ENCODE measurements at places on chromosomes 16 and 17.

DNA sequence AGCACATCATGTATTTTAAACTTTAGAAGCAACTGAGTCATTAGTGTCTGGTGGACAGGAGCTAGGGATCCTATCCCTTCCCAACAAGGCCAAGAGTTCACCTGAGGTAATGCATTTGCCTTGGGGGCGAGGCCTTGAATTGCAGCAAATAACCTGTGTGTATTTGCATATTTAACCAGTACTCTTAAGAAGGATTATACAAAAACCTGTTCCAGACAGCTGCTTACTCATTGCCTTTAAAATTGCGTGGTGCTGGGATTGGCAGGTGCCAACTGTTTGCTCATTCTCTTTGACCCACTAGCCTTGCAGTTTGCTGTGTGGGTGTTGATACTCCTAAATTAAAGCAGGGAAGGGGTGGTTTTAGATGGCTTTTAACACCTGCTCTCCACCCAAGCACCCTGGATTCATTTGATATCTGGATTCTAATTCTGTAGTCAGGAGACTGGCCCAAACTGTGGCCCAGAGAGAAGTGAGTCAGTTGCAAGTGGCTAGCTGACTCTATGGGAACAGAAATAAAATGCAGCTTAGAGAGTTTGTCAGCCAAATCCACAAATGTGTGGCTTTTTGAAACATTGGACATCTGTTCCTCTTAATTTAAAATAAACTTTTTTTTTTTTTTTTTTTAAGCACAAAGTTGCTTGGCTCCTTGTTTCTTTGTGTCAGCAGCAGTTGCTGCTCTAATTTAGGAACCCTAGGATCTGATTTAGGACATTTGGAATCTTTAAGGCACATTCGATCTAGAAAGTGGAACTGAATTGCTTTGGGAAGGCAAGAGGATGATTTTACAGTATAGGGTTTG, 46.9 kb downstream of the TUBD1 start:
- peaks cover 19% of the 10 kb centered on the region for H3K36me3 ChIP-seq
- peak overlapping the region; percentile 97 for H3K27ac ChIP-seq
- H3K27me3 ChIP-seq, result no peaks in the 10 kb centered on the region
- peaks cover 45% of the 10 kb centered on the region for H3K4me1 ChIP-seq
- H3K4me3 ChIP-seq, result peak overlapping the region; percentile 74
- no peak for DNase-seq

GRCh38 chr17:49972486-49973270, 3.7 kb downstream of the DLX4 start:
- H3K27me3 ChIP-seq, result peaks cover 91% of the 10 kb centered on the region
- no peak for DNase-seq
- H3K36me3 ChIP-seq, result peaks cover 2% of the 10 kb centered on the region
- peak overlapping the region; percentile 65 for H3K4me3 ChIP-seq
- peaks cover 20% of the 10 kb centered on the region for H3K4me1 ChIP-seq

GRCh38 chr16:4328046-4328781, 12.3 kb downstream of the GLIS2 start:
- H3K27me3 ChIP-seq, result no peaks in the 10 kb centered on the region
- DNase-seq, result no peak
- H3K4me3 ChIP-seq, result peak overlapping the region; percentile 74
- H3K4me1 ChIP-seq, result peaks cover 20% of the 10 kb centered on the region

GRCh38 chr16:72060405-72060804, 2.6 kb upstream of the HPR start:
- no peak overlapping the region for H3K4me3 ChIP-seq
- H3K27ac ChIP-seq, result no peak overlapping the region
- peaks cover 3% of the 10 kb centered on the region for H3K36me3 ChIP-seq
- no peak for DNase-seq
- H3K27me3 ChIP-seq, result peaks cover 3% of the 10 kb centered on the region

DNA sequence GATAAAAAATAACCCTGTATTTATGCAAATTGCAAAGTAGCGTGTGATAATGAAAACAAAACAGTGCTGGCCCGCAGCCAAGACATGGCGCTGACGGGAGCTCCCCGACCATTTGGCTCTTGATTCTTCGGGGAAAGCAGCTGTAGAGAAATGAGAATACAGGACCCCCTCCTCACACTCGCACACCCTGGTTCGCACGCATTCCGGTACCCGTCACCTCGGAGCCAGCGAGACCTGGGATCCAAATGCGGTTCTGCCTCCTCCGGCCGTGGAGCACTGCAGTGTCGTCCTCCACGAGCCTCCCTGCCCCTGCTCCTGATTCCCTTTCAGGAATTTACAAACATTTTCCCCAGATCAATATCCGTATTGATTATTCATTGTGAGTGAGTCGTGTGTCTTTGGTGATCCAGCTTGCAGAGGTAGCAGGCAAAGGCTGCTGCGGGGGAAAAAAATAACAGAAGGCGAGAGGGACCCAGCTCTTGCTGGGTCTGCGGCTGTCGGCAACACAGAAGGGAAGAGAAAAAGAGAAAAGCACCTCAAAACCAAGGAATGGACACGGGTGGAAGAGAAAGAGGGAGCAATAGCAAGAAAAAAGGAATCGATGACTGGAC, 184.1 kb upstream of the ZFHX3 start:
- DNase-seq, result no peak
- peak overlapping the region; percentile 13 for H3K27ac ChIP-seq
- no peaks in the 10 kb centered on the region for H3K36me3 ChIP-seq
